ENCODE measurements at places on chromosomes 7 and 10.

DNA sequence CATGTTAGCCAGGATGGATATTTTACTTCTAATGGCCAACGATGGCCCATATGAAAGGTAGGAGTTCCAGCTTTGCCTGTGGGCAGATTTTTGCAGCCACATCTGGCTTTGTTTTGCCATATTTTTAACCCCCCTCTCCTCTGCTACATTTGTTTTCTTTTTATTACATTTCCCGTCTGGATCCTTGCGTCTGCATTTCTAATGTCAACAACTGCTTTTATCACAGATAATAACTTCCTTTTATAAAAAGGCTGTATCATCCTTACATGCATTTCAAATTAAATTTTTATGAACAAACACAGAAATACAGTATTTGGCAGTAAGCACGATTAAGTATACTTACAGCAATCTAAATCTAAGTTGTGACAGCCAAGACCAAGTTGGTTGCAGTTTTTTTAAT is 156.0 kb downstream of the BAMBI start:
- no peak for DNase-seq

GRCh38 chr7:95471071-95471470 is 14.7 kb upstream of the ASB4 start:
- no peak for DNase-seq

- DNase-seq: no peak
Observed at GRCh38 chr10:81104494-81104893, 566.8 kb downstream of the SH2D4B start.

- no peak for DNase-seq
Observed at GRCh38 chr7:132500727-132501440, 75.4 kb downstream of the PLXNA4 start.

DNA sequence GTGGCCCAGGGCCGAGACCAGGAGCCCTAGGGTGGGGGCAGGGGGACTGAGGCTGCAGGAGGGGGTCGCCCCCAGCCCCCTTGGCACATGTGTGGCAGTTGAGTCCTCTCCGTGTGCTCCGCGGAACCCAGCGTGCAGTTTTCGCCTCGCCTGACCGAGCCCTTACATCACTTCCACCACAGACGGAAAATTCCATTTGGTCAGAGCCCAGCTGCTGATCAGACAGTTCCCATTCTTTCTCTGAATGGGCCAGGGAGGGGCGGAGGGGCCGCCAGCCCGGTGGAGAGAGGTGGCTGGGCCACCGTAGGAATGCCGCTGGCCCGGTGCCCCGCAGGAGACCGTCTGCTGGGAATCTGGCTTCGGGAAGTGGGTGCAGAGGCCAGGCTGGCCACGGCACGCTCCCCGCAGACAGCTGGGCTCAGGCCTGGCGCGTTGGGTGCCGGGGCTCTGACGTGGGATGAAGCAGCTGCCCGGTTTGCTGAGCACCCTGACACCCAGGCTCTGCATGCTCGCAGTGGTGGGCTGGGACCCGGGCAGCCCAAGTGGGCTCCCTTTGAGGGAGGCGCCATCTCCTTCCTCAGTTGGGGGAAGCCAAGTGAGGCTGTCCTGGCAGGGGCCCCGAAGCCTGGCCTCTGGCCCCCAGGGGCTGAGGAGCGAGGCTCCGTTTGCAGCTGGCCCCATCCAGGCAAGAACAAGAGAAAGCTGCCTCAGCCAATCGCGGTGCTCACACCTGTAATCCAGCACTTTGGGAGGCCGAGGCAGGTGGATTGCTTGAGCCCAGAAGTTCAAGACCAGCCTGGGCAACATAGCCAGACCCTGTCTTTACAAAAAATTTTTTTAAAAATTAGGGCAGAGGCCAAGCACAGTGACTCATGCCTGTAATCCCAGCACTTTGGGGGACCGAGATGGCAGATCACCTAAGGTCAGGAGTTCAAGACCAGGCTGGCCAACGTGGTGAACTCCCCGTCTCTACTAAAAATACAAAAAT is 9.9 kb downstream of the TTYH3 start:
- DNase-seq: no peak
